ENCODE measurements at places on chromosomes 4 and X.

- DNase-seq, result no peak
Measured at GRCh38 chr4:80305466-80305865, 30.1 kb upstream of the CFAP299 start.

- DNase-seq, result no peak
Measured at GRCh38 chrX:46325312-46325877, 219.8 kb downstream of the ZNF674 start.

DNA sequence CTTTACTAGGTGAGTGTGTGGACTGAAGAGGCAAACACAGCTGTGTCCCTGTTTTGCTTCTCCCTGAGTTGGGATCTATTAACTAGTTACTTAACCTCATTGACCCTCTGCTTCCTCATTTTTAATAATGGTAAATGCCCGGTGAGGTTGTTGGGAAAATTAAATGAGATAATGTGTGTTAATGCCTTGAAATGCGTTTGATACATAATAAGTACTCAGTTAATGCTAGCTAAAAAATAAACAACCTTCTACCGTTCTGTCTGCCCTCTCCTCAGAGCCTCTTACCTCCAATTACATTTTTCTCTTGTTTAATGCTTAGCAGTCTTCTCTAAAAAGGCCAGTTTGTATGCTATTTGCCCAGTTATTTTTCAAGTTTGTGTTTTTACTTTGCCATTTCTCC is 70.3 kb downstream of the POLA1 start:
- no peak for DNase-seq

- DNase-seq, result no peak
Measured at GRCh38 chr4:119937746-119938145, 128.9 kb downstream of the MAD2L1 start.

DNA sequence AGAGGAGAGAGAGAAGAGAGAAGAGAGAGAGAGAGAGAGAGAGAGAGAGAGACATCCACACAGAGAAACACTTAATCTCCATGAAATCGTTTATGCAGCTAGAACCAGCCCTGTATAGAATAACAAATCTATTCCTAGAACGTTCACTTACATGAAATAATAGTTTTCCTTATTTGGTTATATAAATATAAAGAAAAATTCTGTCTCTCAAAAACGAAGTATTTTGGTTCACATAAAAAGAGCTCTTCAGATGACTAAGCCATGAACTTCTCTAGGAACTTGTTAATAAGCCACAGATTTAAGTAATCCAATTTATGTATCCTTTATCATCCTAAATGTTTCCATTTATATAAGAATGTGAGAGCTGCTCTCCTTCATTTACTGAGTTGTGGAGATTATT is 1315.1 kb upstream of the PCDH7 start:
- no peak for DNase-seq

DNA sequence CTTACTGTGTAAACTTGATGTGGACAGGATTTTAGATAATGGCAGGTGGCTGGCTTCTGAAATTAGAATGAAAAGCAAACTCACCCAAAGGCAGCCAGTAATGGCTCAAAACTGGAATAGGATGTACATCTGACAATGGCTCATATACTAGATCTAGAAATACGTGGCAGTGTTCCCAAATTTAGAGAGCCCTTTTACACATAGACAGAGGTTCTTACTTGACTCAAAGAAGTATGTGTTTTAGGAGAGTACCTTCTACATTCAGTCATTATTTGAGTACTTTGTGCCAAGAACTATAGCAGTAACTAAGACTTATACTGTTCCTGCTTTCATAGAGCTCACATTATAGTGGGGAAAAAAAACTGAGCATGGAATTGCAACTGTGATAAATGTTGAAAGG is 48.0 kb downstream of the UBE2K start:
- no peak for DNase-seq

- DNase-seq, result no peak
Measured at GRCh38 chr4:17578482-17578891, 1.5 kb downstream of the LAP3 start.

DNA sequence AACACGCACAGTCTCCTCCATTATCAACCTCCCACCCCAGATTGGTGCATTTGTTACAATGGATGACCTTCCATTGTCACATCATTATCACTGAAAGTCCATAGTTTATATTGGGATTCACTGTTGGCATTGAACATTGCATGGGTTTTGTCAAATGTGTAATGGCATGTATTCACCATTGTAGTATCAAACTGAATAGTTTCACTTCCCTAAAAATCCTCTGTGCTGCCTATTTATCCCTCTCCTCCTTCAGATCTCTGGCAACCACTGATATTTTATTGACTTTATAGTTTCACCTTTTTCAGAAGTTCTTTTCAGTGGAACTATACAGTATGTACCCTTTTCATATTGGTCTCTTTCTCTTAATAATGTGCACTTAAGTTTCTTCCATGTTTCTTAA is 1565.4 kb downstream of the PCDH18 start:
- no peak for DNase-seq

- DNase-seq, result no peak
Measured at GRCh38 chrX:74922922-74923543, 2.2 kb downstream of the NEXMIF start.

DNA sequence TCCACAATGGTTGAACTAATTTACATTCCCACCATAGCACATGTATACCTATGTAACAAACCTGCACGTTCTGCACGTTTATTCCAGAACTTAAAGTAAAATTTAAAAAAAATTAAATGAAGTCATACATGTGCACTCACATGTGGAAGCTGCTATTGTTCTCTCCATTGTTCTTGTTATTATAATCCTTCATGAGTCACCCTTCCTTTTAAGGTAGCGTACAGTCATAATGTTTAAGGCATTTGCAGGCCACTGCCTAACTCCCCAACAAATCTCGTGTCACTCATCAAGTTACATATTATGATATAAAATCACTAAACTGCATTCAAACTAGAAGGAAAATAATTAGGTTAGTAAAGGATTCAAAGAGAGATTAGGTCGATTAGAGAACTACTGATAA is 63.6 kb downstream of the SLC7A11 start:
- DNase-seq, result no peak

DNA sequence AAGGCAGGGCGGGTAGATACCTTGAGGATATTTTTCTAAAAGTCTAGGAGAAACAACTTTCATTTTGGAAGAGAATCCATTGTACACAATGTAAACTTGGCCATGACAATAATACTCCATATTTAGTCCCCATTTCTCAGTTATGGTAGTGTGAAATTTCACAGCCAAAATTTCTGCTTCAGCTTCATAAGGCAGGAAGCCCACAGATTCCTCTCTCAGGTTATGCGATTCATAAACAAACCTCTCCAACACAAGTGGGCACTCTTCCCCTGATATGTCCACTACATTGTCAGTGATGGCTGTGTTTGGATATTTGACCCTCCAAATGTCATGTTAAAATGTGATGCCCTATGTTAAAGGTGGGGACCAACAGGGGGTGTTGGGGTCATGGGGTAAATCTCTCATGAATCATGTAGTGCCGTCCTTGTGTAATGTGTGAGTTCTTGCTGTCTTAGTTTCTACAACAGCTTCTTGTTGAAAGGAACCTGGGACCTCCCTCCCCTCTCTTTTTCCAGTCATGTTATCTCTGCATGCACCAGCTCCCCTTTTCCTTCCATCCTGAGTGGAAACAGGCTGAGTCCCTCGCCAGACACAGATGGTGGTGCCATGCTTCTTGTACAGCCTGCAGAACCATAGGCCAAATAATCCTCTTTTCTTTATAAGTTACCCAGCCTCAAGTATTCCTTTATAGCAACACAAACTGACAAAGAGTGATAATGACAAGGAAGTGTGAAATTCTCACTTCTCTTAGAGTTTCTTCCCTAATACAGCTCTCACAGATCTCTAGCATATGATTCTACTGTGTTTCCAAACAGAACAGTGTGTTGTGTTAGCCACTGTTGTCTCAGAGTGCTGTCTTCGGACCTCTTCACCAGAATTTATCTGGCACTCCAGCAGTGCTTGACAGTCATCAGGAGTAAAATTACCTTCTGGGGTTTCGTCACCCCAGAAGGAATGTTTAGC is 598.4 kb upstream of the GNPDA2 start:
- no peak for DNase-seq
